Stimulated activated CD4-positive, alpha-beta T cell treated with anti-CD3 and anti-CD28 coated beads, Interleukin-1b, Interleukin-23, amount 100 ng/mL, for 1 hour (primary cell): ENCODE measurements at places on chromosomes 6 and 20.

DNA sequence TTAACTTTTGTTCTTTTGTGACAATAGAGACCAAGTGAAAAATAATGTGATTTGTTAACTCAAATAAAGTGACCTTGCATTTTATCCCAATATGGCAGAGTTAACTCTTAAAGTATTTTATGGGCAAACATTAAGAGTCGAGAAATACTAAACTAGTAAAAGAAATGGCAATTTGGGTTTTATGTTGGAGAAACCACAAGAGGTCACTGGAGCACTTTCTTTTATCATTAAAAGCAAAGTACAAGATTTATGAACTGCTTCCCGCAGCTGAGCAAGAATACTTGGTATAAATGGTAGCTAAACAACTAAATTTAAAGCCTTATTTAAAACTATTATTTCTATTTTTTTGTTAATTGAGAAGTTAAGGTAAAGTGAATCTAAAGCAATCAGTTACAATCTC is 33.5 kb upstream of the MCM9 start:
- DNase-seq = no peak

- DNase-seq = no peak
Observed at GRCh38 chr20:23407781-23408464, 13.4 kb downstream of the NAPB start.

GRCh38 chr6:167745670-167746389 is 80.9 kb upstream of the AFDN start:
- no peak for DNase-seq

GRCh38 chr6:22965889-22966288 is 396.5 kb downstream of the HDGFL1 start:
- no peak for DNase-seq

DNA sequence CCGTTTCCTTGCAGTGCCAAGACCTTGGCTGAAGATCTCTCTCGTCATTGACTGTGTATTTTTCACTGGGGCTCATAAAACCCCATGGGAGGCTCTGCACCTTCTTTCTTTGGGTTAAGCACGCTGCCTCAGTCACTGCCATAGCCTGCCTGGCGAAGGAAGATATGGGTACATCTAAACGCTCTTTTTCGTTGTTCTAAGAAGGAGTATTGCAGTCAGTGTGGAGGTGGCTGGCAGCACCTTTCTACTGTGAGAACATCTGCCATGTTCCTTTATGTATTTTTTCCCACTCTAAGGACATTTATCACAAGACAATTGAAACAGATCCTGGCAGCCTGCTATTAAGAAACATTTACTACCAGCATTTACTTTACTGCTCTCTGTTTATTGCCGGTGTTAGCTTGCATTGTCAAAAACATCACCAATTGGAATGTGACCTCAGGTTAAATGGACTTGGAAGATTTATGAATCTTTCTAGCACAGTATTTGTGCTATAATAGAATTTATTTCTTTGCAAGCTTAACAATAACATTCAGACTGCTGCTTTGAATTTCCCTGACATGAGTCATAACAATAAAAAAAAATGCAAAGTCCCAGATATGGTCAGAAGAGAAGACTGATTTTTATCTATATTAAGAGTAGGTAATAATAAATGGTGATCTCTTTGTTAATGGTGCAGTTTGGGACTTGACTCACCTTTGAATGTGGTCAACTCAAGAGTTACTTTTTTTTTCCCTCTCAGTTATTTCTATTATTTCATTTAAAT is 62.2 kb upstream of the CLDN20 start:
- no peak for DNase-seq

- DNase-seq = no peak
Observed at GRCh38 chr6:161216616-161217205, 57.1 kb downstream of the AGPAT4 start.

GRCh38 chr6:20692023-20692422 is 157.8 kb downstream of the CDKAL1 start:
- DNase-seq = no peak

GRCh38 chr6:22667855-22668254 is 98.5 kb downstream of the HDGFL1 start:
- no peak for DNase-seq

DNA sequence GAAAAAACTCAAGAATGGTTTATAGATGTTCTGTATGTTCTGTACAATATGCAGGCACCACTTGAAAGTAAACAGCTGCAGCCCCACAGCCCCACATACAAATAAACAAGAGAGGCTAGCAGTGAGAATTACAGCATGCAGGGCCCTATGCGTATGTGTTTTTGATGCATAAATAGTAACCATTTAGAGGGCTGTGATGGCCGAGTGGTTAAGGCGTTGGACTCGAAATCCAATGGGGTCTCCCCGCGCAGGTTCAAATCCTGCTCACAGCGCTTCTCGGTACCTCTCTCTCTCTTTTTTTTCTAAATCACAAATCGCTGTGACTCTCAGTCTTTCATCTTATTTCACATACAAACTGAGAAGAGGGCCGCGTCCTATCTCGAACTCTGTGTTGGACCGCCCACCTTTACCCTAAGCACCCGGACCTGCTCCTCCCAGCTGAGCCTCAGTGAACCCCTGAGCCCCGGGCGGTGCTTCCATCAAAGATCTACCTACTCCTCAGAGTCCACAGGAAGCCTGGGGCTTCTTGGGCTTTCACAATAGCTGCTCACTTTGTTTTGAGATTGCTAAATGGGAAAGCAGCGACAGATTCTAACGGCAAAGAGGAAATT is 37.7 kb upstream of the PRSS16 start:
- DNase-seq = no peak

DNA sequence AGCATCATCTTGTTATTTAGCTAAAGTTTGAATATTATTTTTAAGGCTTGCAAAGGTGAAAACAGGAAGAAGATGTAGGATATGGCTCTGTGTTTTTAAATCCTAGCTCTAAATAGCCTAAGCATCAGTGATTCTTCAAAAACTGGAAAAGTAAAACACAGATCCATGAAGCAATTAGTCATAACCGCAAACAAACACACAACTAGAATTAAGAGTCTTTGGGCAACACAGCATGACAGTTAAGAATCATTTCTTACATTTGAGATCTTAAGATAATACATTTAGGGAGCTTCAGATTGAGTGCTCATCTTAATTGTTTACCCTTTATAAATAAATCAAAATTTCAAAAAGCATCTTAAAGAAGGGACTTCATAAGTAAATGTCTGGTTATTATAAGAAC is 115.8 kb upstream of the MAP7 start:
- DNase-seq = no peak

DNA sequence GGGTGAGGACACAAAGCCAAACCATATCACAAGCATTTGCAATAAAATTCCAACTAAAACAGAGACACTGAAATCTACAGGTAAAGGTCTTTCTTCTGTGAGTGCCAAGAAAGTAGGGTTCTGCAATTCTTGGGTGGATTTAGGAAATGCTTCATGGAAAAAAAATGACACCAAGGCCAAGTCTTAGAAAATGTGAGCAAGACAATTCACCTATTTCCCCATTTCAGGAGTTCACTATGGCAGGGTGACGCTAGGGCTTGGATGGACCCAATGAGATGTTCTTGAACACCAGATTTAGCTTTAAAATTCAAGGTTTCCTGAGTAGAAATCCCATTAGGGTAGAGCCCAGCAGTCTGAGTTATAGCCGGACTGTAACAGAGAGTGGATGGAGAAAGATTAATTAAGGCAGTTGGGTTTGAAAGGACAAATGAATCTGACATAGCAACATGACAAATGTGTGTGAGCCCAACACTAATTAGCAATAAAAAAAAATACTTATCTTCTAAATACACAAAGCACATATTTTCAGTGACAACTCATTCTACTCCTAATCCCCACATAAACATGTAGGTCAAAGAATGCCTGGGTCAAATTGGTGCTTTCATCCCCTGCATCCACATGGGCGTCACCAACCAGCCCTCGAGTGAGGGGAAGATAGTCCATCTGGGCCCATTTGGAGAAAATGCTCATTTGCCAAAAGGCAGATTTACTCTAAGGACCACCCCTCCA is 180.4 kb upstream of the JARID2 start:
- no peak for DNase-seq

DNA sequence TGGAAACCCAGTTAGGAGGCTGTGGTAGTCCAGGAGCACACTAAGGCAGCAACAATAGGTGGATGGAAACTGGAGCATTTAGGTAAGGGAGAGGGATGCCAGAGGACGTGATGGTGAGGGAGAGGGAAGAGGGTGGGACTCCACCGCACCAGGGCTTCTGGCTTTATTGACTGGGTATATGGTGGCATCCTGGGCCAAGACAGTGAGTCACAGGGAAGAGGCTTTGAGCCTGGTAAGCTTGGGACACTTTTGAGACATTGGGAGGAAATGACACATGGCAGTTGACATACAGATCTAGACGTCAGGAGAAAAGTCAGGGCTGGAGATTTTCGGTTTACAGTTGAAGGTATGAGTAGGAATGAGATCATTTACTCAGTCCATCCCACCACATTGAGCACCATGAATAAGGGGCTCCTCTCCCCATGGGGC is 14.9 kb downstream of the NT5E start:
- DNase-seq = no peak

DNA sequence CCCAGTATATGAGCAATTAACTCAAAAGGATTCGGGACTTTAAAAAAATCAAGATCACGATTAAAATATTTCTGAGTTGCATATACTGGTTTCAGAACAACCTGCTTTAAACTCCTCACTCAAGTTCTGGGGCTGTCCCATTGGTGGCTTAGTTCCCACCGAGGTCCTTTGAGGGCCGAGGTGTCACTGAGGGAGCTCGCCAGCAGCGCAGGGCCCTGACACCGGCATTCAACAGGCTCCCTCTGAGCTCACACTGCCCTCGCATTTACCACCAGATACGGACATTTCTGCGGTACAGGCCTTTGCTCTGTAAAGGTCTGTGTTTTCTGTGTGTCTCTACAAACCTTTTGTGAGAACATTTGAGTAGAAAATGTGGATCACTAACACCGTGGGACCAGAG is 24.4 kb upstream of the BNIP5 start:
- DNase-seq = no peak

GRCh38 chr6:51528556-51528955 is 558.9 kb downstream of the PKHD1 start:
- DNase-seq = no peak

DNA sequence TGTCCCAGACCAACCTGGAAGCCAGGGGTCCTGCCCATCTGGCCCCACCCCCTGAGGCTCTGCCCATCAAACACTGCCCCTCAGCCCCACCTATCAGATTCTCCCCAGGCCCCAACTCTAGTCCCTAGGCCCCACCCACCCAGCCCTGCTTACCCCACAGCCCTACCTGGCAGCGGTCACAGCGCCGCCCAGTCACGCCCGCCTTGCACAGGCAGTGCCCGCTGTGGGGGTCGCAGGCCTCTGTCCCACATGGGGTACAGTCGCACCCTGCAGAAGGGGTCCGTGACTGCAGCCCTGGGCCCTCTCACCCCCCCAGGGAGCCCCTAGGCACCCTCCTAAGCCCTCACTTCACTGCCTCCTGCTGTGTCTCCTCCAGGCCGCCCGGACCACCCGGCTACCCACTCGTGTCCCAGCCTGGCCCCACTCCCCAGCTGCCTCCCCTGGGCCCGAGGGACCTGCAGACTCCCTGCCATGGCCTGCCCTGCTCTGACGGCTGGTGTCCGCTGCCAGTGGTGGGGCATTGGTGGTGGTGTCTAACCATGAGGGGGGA is 19.8 kb downstream of the ADRM1 start:
- DNase-seq = no peak

DNA sequence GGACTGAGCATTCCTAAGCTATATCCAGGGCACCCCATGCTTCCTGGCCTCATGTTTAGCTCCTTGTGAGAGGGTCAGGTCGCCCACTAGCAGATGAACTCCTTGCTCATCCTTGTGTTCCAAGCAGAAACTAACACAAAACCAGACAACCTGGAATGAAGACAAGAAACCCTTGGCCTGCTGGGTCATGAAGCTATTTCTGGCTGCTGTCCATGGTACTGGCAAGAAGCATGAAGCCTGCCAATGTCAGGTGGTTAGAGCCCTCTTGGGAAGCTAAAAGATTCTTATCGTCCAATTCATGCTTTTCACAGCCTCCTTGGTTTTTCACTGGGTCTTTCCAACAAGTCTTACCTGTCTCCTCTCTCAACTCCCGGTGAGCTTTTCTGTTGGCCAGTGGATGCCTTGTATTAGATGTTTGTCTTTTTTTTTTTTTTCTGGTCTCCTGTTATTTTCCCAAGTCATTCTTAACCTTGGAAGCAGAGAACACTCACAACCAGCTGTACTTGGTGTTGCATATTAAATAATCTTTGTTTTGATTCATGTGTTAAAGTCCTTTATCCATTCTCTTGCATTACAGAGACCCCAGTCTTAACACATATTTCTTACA is 180.3 kb downstream of the ANKRD60 start:
- DNase-seq = no peak

GRCh38 chr6:71349395-71349794 is 60.8 kb downstream of the OGFRL1 start:
- no peak for DNase-seq

- DNase-seq = no peak
Observed at GRCh38 chr6:26452631-26453235, 5.0 kb upstream of the BTN2A1 start.

DNA sequence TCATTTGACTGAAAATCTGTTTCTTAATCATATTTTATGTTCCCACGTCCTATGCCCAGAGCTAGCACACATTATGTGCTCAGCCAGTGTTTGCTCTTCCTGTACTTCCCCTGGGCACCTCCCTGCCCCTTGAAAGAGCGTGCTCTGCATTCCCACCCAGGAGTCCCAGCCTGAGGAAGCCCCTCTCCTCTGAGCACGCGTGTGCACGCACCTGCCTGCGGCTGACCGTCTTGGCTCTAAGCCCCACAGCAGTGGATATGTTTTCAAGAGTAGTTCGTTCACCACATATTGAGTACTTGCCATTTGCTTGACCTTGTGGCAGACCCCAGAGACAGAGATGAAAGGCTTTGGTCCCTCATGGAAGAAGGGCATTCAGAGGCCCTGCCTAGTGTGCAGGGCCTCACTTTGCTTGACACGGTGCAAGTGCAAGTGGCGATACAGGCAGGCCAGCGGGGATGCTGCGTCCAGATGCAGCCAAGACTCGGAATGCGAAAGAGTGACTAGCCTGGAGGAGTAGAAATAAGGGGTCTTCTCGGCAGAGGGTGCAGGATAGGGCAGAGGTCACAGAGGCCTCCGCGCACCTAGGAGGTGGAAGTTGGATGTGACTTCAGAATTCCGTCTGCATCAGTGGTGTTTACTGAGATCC is 14.1 kb downstream of the SYNDIG1 start:
- no peak for DNase-seq

- DNase-seq = no peak
Observed at GRCh38 chr6:154371281-154371680, 14.7 kb upstream of the IPCEF1 start.

DNA sequence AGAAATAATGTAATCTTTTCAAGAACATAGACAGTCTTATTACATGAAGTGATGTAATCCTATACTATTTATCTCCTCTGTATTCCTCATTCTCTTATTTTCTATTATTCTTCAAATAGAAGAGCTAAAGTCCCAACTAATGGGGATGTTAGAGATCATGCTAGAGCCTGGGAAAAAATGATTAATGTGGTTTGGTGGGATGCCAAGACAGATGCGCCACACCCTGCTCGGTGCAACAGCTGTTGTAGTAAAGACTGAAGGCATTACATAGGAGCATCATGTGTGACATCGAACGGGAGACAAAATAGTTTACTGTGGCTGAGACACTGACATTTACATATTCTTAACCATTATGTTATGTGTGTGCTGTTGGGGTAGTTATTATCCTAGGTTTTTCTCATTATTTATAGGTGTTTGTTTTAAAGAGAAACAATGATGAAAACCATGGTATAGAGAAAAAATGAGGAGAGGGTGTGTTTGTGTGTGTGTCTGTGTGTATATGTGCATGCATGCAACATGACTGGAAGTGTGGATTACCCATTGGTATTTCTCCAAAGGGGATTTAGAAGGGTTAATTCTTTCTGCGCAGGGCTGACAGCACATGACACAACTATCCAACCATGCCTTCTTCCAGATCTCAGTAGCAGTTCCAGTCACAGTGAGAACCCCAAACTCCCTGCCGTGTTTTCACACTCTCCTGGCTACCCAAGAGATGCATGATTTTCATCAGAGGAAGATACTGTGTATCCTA is 155.3 kb downstream of the EYA4 start:
- no peak for DNase-seq
